Thoracic aorta (tissue), 2 donors: ENCODE measurements at places on chromosomes 11 and 22.

- DNase-seq = no peak
Observed at GRCh38 chr22:21758091-21758864, 22.7 kb upstream of the YPEL1 start.

DNA sequence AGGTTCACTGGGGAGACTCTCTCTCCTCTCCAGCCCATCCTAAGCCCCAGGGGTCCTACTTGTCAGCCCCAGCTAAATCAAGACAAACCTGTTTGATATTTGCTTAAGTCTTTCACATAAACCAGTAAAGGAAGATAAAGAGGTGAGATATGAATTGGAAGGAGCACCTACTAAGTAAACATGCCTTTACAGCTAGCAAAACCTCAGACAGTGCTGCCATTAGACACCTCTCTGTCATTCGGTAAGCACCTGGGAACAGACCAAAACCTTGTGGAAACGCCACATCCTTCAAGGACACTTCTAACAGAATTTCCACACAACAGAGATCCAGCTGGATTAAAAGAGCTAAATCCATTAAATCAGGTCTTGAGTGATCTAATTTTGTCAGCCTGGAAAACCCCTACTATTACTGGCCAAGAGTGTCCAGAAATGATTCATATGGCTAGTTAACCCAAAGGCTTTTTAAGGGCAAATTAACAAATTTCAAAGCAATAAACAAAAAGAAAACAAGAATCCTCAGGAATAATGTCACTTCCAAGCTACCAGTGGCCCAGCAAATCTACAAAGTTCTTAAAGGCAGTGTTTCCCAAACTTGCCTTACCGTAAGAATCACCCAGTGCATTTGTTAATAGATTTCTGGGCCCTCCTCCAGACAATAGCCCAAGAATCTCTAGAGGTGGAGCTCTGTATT, 2.4 kb downstream of the VPS37C start:
- DNase-seq = no peak

GRCh38 chr11:57905439-57905838, 118.2 kb upstream of the OR9Q1 start:
- DNase-seq = no peak

DNA sequence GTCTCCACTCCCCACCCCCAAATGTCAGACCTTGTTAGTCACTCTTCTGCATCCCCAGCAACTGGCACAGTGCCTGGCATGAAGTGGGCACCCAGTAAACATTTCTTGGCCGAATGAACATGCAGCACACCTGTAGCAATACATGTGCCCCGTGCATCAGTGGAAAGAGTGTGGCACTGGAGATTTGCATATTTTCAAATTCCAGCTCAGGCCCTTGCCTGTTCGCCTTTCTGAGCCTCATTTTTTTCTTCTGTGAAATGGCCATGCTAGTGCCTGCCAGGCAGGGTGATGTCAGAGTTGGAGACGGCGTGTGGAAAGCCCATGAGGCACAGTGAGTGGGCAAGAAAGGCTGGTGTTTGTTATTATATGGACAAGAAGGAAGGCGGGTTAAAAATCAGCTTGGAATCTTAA, 38.7 kb downstream of the CD82 start:
- peak; percentile 41 for DNase-seq

DNA sequence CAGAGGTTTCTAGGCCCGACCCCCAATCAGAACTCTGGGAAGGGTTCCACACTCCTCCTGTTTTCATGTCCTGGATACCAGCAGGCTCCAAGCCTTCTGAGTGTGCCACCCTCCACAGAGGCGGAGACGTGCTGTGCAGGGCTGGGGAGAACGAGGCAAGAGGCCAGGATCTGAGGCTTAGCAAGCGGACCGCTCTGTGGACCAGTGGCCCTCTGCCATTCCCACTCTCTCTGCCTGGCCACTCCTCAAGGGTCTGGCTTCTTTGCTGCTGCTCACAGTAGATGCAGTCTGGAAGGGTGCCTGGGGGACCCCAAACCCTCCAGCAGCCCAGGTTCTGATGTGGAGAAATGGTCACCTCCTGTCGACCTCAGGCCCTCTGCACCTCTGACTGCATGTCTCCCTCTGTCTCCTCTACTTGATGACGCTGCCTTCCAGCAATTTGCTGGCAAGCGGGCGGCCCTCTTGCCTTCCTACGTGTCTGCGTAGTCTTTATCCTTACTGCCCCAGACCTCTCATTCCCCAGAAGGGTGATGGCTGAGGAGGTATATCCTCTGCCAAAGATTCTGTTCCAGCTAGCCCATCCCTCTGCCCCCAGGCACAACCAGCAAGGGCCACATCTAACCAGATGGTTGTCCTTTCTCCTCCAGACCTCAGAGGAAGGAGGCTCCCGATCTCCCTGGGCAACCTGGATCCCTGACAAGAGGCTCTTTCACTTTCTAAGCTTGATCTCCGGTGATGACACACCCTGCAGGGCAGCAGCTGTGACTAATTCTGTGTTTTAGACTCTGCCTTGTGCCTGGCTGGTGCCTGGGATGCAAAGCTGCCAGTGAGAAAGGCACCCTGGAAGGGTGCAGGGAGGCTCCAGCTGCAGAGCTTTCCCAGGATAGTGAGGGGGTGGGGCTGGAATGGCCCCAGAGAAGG, 87.3 kb downstream of the NAT10 start:
- peak; percentile 70 for DNase-seq

- no peak for DNase-seq
Observed at GRCh38 chr11:67031791-67032561, 9.0 kb downstream of the SYT12 start.

DNA sequence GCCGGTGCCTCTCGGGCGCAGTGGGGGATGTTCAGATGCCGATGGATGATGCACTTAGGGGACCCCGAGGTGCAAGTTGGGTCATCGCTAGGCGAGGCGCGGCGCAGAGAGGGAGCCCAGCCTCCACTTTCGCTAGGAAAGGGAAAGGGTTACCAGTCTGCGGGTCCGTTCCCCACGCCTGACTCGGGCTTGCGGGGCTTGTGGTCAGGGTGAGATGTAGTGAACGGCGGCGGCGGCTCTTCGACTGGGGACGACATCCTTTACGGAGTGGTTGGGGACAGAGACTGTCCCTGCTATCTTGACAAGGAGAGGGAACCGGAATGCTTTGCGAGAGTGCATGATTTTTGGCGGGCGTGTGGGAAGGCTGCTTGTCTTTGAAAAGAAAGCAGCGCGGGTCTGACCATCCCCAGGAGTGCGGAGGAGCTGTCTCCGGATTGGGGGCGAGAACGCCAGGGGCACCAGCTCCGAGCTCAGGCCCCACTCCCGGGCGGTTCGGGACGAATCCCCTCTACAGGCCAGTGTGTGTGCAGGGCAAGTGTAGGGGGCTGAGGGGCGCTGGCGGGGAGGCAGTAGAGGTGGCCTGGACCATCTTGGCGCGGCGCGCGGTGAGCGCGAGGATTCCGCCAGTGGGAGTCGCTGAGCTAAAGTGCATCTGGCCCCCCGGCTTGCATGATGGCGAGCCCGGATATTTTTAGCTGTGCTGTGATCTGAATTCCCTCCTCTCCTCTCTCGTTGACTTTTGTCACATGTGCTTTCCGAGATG, 1.1 kb downstream of the FAT3 start:
- DNase-seq = no peak

DNA sequence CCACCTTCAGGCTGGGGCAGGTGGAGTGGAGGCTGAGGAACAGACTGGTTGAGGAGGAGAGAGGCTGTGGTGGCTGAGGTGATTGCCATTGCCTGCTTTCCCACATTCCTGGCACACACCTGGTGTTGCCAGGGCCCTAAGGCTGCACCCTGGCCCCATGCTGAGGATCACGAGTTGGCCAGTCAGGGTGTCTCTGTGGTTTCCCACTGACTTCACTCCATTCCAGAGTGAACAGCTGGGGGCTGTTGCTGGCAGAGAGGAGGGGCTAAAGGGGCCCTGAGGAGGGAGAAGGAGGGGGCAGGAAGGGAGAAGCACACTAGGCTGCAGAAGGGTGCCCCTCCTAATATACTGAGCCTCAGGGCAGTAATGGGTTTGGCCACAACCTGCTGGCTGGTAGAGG, 1.8 kb downstream of the TMEM86A start:
- no peak for DNase-seq

GRCh38 chr22:37501610-37502341, 15.6 kb upstream of the MFNG start:
- peak; percentile 21 for DNase-seq

DNA sequence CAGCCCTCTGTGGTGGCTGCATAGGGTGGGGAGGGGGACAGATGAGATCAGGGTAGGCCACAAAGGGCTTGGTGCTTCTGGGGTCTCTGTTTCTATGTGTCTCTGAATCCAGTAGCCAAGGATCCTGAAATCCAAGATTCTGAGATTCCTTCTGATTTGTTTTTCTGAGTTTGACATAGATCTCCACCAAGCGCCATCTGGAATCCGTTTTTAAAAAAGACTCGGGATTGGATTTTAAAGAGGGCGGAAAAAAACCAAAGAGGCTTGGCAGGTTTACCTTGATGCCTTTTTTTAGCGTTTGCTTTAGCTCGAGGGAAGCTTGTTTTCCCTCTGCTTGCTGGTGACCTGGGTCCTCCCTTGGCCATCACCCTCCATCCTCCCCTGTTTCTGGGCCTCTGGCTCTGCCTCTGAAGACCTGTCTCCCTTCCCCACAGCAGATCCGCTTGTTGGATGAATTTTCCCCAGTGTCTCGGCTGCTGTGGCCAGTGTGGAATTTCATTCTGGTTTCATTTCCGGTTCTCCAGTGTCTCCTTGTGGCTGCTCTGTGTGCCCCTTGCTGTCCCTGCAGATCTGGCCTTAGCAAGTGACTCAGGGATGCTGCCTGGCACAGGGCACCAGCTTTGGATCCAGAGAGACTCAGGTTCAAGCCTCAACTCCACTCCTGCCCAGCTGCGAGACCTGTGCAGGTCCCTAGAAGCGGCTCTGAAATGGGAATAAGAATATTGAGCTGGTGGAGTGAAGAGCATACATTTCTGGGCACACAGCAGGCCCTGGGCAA, 15.1 kb downstream of the SYNGR1 start:
- DNase-seq = no peak

- DNase-seq = no peak
Observed at GRCh38 chr11:45391168-45391850, 105.2 kb upstream of the SYT13 start.

GRCh38 chr11:2581931-2582350, 117.9 kb downstream of the KCNQ1OT1 start:
- DNase-seq = no peak

GRCh38 chr11:129278586-129279319, 86.6 kb upstream of the ARHGAP32 start:
- no peak for DNase-seq

- no peak for DNase-seq
Observed at GRCh38 chr11:117678658-117679406, 118.2 kb downstream of the DSCAML1 start.

DNA sequence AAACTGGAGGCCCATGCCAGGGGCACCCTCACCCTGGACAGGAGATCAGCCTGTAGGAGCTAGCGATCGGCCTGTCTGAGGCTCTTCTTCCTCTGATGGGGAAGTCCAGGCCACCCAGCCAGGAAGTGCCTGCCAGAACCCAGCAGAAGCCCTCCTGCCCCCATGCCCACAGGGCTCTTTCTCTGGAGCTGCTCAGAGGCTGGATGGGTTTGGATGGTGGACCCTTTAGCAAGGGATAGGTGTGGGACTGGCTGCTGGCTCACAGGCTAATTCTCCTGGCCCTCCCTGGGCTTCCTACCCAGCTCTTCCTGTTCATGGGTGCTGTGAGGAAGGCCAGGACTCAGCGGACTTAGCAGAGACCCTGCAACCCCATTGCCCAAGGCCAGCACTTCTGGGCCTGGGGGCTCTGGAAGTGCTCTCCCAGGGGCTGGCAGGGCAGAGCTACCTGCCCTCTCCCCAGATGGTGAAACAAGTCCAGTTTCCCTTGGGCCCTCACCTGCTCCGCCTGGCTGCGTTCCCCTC, 7.6 kb downstream of the FXYD2 start:
- no peak for DNase-seq

DNA sequence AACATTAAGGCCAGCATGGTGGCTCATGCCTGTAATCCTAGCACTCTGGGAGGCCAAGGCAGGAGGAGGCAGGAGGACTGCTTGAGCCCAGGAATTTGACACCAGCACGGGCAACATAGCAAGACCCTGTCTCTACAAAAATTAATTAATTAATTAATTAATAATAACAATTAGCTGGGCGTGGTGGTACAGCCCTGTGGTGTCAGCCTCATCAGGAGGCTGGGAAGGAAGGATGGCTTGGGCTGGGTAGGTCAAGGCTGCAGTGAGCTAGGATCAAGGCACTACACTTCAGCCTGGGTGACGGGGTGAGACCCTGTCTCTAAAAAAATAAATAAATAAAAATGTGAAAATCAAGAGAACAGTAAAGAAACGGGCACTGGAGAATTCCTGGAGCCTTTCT, 1.4 kb downstream of the ARFGAP3 start:
- no peak for DNase-seq

DNA sequence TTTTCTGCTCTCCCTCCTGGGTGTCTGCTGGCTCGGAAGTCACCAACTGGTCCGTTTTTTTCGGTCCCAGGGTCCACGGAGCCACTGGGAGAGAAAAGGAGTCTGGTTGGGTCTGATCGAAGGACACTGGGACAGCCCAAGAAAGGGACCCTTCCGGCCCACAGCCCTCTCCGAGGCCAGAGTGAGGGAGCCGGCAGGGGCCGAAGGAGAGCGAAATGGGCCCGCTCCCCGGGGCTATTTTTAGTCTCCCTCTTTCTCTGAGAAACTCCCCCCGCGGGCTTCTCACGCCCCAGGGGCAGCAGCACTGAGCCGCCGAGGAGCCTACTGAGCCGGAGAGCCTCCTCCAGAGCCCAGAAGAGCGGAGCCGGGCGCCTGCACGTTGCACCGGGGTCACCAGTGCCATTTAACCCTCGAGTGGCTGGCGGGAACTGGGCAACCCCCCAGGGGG, 1.9 kb downstream of the ESAM start:
- DNase-seq = no peak

- DNase-seq = no peak
Observed at GRCh38 chr22:37560608-37561211, 430 bp downstream of the CDC42EP1 start.

DNA sequence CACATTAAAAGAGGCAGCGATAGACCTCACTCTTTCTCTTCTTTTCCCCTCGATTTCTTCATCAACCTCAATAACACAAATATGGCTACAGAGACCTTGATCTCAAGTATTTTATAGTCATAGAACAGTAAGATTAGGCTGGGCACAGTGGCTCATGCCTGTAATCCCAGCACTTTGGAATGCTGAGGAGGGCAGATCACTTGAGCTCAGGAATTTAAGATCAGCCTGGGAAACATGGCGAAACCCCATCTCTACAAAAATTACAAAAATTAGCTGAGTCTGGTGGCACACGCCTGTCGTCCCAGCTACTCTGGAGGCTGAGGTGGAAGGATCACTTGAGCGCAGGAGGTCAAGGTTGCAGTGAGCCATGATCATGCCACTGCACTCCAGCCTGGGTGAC, 14.6 kb downstream of the SLN start:
- DNase-seq = no peak

- DNase-seq = no peak
Observed at GRCh38 chr22:44561139-44561840, 63.3 kb upstream of the RTL6 start.

GRCh38 chr11:40294741-40295140, 1164.7 kb downstream of the LRRC4C start:
- no peak for DNase-seq

- no peak for DNase-seq
Observed at GRCh38 chr11:117466966-117467365, 139.3 kb downstream of the CEP164 start.
